ENCODE measurements at places on chromosomes 4 and X.

- DNase-seq: no peak
Measured at GRCh38 chr4:94954251-94954650, 196.5 kb downstream of the BMPR1B start.

DNA sequence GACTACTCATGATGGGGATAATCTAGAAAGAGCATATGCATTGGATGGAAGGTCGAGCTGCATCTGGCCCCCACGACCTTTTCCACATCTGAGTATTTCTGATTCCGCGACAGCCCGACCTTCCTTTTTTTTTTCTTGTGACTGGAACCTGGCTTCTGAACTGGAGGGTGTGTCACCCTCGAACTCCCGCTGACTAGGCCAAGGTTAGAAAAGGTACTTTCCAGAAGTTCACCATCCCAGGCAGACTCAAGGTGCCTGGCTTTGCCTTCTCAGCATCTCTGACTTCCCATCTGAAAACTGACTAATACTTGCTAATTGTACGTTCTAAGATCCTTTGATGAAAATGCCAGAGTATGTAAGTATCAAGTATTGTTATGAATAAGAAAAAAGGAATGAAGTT lies 49.3 kb upstream of the CD40LG start:
- no peak for DNase-seq

- no peak for DNase-seq
Measured at GRCh38 chr4:112448306-112449132, 67.5 kb downstream of the NEUROG2 start.

- no peak for DNase-seq
Measured at GRCh38 chr4:20662851-20663250, 37.4 kb upstream of the PACRGL start.

DNA sequence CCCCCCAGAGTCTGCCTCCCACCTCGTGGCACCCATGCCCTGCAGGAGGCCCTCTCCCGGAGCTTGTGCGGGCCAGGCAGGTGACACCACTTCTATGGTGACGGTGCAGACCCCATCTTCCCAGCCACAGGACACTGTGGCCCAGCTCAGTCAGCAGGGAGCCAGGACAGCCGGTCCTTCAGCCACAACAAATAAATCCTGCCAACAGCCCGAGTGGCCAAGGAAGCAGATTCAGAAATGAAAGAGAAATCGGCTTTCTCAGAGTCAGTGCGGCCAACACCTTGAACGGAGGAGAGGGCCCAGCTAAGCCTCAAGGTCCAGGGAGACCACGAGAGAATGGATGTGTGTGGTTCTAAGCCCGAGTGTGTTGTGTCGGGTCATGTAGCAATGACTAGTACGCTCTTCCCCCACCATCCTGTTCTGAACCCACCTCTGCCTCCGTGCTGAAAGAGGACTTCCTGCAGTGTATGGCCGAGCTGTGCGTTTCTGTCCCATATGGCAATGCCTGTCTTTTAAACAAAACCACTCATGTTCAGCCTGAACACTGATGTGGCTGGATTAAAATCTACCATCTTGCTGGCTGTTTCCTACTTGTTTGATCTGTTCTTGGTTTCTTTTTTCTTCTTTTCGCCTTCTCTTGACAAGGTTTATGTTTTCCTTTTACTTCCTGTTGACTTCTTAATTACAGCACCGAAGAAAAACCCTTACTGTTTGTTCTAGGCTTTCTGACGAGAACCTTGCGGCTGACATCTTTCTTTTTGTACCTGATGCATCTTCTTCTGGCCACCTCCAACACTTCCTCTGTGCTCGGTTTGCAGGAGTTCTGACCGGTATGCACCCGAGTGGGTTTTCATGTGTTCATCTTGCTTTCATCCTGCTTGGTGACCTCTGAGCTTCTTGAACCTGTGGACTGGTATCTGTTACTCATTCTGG lies 53.1 kb downstream of the GAK start:
- no peak for DNase-seq

DNA sequence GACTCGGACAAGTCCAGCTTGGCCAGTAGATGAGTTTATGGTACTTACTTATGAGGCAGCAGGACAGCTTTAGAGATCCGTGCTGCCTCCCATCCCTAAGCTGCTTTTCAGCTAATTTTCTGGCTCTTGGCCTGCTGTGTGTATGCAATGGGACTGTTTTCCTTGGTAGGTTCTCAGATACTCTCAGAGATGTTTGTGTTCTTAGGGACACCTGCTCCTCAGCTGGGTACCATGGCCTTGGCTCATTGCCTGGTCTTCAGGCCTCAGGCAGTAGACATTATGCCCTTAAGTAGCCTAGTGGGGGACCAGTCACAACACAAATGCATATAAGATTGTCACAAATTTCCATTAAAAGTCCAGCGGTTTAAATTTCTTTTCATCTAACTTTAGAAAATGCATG lies 688.0 kb downstream of the PCDH7 start:
- no peak for DNase-seq

DNA sequence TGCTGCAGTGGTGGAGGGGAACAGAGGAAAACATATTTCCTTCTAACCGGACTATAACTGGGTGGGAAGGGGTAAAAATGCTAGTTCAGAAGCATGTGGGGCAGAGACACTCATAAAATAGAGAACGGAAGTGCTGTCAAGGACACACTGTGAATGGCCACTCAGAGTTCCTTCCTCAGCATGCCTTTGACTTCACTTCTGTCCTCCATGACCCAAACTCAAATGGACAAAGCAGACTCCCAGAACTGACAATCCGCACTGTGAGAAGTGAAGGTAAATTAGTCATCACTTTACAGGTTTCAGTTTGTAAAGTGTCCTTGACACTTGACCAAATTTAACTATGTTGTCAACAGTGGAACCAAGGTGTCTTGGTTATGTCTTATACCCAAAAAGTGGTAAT lies 30.2 kb upstream of the ELF2 start:
- DNase-seq: no peak
